ENCODE measurements at places on chromosomes 6 and 20.

DNA sequence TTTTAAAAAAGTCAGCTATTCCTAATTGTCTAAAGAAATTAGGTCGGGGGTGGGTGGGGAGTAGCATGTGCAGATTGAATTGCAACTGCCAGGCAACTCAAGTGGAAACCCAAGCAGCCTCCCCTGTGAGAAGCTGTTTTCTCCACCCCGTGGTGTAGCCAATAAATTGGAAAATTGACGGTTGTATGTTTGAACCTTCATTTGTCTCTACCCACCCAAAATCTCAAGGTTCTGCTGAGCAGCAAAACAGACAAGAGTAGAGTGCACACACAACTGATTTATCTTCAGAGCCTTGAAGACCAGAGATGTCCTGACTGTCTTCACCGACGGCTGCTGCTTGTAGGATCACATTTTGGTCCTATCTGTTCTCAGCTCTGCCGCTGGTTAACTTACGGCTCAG lies 88.5 kb downstream of the DTD1 start:
- DNase-seq: no peak

DNA sequence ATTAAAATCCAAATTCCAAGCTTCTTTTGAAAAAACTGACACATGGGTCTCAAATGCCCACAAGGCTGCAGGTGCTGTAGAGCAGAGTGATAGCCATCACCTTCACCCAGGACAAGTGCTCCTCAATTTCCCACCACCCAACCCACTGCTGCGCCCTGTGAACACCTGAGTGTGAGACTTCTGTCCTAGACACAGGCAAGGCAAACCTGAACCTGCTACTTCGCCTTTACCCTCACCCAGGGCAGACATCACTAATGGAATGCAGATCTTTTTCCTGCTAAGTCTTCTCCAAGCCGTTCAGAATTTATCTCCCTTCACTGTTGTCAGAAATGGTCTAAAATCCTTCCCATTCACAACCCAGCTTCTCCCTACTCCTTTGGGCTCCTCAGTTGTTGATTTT lies 65.9 kb downstream of the PREX1 start:
- DNase-seq: no peak

GRCh38 chr6:155880900-155881299 lies 425.3 kb upstream of the NOX3 start:
- peak; percentile 17 for DNase-seq

- DNase-seq: peak; percentile 53
These were observed 593 bp downstream of the MMP24 start for GRCh38 chr20:35226884-35227681.

DNA sequence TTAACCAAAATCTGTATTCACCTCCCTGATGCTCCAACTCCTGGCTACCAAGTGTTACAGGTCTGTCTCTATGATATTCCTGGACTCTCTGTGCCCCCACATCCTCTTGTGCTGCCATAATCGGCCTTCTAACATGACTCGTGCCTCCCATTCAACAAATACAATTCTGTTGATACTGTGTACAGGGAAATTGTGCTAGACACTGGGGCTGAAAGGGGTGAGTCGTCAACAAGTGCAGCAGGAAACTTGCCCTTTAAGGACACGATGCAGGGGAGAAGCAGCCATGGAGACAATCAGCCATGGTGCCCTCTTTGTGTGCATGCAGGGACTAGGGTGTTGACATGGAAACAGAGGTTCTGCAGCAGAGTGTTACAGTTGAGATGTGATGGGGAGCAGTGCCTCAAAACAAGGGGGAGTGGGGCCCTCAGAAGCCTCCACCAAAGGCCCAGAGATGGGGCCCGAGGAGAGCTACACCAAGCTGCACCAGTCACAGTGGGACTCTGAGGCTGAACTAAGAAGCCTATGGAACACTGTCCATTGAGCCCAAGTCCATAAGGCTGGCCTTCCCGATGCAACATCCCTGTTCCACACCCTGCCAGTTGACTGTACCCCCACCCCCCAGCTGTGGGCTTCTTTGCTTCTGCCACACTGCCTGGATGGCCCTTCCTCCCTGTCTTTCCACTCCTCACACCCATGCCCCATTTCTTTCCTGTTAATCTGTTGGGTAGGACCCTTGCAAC lies 3.1 kb downstream of the PCED1A start:
- DNase-seq: no peak

DNA sequence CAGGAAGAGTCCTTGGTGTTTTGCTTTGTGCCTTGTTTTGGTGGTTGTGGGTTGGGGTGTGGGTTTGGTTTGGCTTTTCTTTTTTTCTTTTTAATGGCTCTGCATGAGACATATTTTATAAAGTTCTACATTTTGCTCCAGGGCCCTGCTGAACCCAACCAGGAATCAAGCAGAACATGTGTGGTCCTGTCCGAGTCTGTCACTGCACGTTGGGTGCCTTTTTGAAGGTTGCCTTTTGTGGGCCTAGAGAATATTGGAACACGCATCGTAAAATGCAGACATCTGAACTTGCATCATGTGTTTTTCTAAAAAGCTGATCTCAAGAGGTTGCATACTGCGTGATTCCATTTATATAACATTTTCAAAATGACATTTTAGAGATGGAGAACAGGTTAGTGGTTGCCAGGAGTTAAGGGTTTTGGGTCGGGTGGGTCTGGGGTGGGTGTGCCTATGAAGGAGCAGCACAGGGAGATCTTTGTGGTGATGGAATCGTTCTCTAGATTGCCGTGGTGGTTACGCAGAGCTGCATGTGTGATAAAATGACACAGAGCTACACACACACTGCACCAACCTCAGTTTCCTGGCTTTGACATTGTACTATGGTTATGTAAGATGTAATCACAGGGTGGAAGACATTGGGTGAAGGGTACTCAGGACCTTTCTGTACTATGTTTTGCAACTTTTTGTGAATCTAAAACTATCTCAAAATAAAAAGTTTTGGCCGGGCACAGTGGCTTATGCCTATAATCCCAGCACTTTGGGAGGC lies 80.2 kb downstream of the EYA2 start:
- DNase-seq: no peak

DNA sequence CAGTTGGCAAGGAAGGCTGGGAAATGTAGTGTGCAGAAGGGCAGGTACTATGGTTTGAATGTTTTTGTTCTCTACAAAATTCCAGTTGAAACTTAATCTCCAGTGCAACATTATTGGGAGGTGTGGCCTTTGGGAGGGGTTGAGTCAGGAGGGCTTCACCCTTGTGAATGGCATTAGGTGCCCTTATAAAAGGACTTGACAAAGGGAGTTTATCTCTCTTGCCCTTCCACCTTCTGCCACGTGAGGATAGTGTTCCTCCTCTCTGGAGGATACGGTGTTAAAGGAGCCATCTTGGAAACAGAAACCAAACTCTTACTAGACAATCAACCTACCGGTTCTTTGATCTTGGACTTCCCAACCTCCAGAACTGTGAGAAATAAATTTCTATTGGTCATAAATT lies 82.2 kb upstream of the LRFN2 start:
- no peak for DNase-seq

- no peak for DNase-seq
These were observed 12.6 kb downstream of the VPS52 start for GRCh38 chr6:33259032-33259431.

GRCh38 chr6:80543151-80543550 lies 436.7 kb downstream of the BCKDHB start:
- DNase-seq: no peak

GRCh38 chr6:8513174-8513573 lies 77.8 kb upstream of the SLC35B3 start:
- no peak for DNase-seq

- DNase-seq: no peak
These were observed 203.1 kb downstream of the ASCC3 start for GRCh38 chr6:100678027-100678426.

- peak; percentile 59 for DNase-seq
These were observed 988 bp downstream of the ECHDC1 start for GRCh38 chr6:127342296-127342945.

GRCh38 chr20:31637660-31638059 lies at the start of gene COX4I2:
Gene COX4I2, plus strand, starts transcription at chr20:31637912. Its CDS starts 1,106 bp downstream, at chr20:31639018.
- no peak for DNase-seq

DNA sequence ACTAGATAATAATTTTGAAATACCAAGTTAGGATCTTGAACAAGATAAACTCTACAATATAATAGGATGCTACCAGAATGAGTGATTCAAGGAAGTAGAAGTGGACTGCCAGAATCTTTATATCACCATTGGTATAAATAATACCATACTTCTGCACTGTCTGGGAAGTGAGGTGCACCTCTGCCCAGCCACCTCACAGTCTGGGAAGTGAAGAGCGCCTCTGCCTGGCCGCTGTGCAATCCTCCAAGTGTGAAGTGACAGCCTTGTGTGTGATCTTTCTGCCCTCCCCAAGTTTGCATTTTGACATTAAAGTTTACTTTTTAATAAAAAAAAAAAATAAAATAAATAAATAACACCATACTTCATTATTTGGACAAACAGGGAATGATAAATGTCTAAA lies 18.8 kb downstream of the LATS1 start:
- DNase-seq: no peak

DNA sequence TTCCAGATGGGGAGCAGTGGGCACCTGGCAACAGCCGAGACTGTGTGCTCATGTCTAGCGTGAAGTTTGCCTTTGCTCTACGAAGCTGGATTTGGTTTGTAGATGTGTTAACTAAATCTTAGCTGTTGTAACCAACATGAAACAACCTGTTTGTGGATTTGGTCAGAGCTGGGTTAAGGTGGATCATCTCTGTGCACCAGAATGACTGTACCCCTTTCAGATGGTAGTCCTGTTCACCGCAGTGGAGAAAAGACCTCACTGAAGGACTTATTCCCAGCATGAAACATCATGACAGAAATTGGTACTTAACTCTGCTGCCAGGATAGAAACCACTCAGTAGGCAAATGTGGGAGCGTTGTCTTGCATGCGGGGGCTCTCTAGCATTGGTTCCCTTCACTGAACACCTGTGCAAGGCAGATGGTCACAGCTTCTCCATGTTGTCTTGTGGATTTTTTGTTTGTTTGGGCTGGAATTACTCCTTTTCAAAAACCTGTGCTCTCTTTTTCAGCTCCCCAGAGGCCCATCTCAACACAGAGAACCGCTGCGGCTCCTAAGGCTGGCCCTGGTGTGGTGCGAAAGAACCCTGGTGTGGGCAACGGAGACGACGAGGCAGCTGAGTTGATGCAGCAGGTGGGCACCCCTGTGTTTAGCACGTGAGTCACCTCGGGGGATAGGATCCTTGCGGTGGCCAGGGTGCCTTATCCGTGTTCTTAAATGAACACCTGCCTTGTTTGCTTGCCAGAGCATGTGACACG lies 19.3 kb upstream of the EFCAB8 start:
- no peak for DNase-seq

- no peak for DNase-seq
These were observed 187.5 kb upstream of the SPTLC3 start for GRCh38 chr20:12821249-12821648.

- DNase-seq: peak; percentile 48
These were observed 107.4 kb downstream of the SCML4 start for GRCh38 chr6:107716688-107717089.

DNA sequence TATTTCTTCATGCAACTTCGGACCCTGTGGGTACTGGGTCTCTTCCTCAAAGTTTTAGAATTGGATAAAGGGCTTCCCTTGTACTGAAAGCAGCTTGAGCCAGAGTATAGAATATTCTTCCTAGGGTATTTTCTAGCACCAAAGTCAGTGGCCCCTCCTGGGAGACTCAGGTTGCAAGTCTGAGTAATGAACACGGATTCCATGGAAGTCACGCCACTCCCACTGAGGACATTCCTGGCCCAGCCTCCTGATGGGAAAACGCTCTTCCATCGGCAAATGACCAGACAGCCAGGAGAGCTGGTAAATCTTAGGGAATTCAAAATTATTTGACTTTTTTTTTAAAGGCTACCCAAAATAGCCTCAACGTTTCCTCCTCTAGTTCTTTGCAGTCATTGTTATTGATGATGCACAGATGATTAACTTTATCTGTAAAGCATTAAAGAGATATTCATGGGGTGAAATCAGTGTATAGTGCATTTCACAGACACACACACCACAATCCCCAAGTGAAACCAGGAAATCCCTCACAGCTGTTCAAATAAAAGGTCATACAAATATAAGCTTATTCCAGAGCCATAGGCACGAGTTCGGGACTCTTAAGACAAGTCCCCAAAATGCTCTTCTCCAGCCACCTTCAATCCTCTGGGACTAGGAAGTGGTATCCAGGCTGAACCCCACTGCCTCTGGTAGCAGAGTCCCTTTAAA lies 248.8 kb downstream of the SOD2 start:
- peak; percentile 53 for DNase-seq

GRCh38 chr6:35552285-35552917 lies 39.7 kb upstream of the TULP1 start:
- peak; percentile 23 for DNase-seq

- no peak for DNase-seq
These were observed 39.7 kb upstream of the ASIP start for GRCh38 chr20:34201531-34201930.

DNA sequence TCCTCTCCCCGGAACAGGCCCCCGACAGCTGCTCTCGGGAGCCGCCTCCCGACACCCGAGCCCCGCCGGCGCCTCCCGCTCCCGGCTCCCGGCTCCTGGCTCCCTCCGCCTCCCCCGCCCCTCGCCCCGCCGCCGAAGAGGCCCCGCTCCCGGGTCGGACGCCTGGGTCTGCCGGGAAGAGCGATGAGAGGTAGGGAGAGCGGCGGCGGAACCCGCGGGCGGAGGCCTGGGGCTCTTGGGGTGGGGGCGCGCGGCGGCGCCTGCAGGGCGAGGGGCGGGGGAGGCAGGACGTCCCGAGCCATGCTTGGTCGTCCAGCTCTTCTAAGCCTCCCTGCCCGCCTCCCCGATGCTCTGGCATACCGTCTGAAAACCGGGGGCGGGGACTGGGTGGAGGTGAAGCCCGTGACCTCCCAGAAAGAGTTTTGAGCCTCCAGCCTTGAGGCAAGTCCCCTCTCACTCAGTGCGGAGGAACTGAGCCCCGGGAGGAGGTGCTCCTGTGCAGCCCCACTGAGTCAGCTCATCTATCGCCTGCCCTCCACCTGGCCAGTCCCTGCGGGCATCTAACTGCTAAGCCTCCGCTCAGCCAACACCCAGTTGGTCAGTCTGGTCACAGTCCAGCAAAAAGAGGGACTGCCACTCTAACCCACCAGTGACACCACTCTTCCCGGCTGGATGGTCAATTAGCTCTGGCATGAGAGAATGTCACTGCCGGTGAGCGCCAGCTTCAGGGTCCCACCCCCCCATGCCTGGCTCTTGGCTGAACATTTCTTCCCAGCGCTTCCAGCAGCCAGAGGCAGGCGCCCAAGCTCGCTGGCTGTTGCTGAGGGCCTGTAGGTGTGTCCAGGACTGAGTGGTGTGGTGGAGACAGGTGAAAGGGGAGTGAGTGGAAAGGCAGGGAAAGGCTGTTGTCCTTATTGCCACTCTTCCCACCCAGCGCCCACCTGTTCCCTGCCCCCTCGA lies 482 bp downstream of the DDR1 start:
- DNase-seq: peak; percentile 44
